ENCODE measurements at places on chromosomes 2 and 18. TPM values are rescaled to one million over a fixed set of nuclear protein-coding genes. Genes with fewer than 3 reads are reported as not detected.

The SPEG gene
- not detected for polyA plus RNA-seq

The CERKL gene
- 15.8 TPM for polyA plus RNA-seq

The RTKN gene
- 8.4 TPM for polyA plus RNA-seq

The TEX44 gene
- not detected for polyA plus RNA-seq

- H3K27me3 ChIP-seq: peaks cover 2% of the 10 kb centered on the region
- H3K4me1 ChIP-seq: peaks cover 6% of the 10 kb centered on the region
- H3K27ac ChIP-seq: no peak overlapping the region
- no peak overlapping the region for H3K4me3 ChIP-seq
- H3K36me3 ChIP-seq: no peaks in the 10 kb centered on the region
These were observed 73.5 kb downstream of the MEX3C start for GRCh38 chr18:51123936-51124486.

DNA sequence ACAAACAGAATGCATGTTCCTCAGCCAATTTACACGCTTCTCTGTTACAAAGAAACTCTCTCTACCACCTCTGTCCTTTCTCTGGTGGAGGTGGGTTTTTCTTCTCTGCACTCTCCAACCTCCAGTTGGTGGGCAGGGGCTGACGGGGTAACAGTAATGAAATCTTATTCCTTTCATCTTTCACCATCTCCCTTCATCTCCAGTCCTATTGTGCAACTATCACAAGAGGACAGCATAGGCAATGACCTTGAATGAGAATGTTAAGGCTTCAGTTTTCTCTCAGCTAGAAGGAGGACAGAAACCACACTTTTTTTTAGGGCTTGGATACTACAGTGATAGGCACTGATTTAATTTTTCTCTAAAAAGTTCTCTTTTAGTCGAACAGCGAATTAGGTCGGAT, 81.7 kb upstream of the NEUROD1 start:
- H3K36me3 ChIP-seq: no peaks in the 10 kb centered on the region
- DNase-seq: no peak
- H3K27me3 ChIP-seq: peaks cover 3% of the 10 kb centered on the region
- no peak overlapping the region for H3K27ac ChIP-seq
- H3K4me3 ChIP-seq: no peak overlapping the region

- no peak overlapping the region for H3K4me3 ChIP-seq
- peaks cover 16% of the 10 kb centered on the region for H3K4me1 ChIP-seq
- H3K27me3 ChIP-seq: no peaks in the 10 kb centered on the region
These were observed 38.1 kb downstream of the RALB start for GRCh38 chr2:120290737-120291136.

- no peaks in the 10 kb centered on the region for H3K36me3 ChIP-seq
- no peak overlapping the region for H3K27ac ChIP-seq
- no peaks in the 10 kb centered on the region for H3K4me1 ChIP-seq
- DNase-seq: no peak
- peaks cover 6% of the 10 kb centered on the region for H3K27me3 ChIP-seq
These were observed 1.5 kb downstream of the AQP4 start for GRCh38 chr18:26863921-26864497.

- H3K27me3 ChIP-seq: peaks cover 10% of the 10 kb centered on the region
- H3K4me1 ChIP-seq: peaks cover 30% of the 10 kb centered on the region
- H3K27ac ChIP-seq: no peak overlapping the region
- H3K4me3 ChIP-seq: no peak overlapping the region
- H3K36me3 ChIP-seq: peaks cover 5% of the 10 kb centered on the region
These were observed 3.7 kb downstream of the HTRA2 start for GRCh38 chr2:74533464-74533863.

All from immature natural killer cell (primary cell).